Pulmonary artery endothelial cell (primary cell): ENCODE measurements at places on chromosomes 12 and 14. TPM values are rescaled to one million over a fixed set of nuclear protein-coding genes. Genes with fewer than 3 reads are reported as not detected.

DDX55 gene
- total RNA-seq, result 15.2 and 24.6 TPM in 2 replicates

OR6S1 gene
- not detected in 2 replicates for total RNA-seq

GPX2 gene
- total RNA-seq, result not detected in 2 replicates

KLHL33 gene
- total RNA-seq, result under 0.01 and 0.04 TPM in 2 replicates

TMEM121 gene
- total RNA-seq, result 8.4 and 15.6 TPM in 2 replicates

- no peak for DNase-seq
These were observed 25.8 kb downstream of the ACADS start for GRCh38 chr12:120751389-120751788.

GRCh38 chr12:52477651-52478050 lies 4.0 kb upstream of the KRT6C start:
- DNase-seq, result no peak

DNA sequence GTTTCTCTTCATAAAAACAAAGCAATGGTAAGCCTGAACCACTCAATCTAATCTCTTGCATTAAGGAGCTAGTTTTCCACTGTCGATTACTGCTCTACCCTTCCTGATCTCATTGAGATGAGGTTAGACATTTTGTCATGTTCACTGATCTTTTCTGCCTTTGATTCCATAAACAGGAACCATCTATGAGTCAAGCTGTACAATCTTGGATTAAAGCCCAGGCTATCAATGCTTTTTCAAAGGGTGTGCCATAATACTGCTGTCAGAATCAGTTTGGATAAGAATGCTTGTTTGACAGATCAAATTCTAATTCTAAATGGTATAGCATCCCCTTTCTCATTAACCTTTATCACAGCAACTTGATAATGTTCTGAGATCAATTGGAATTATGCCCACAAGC lies 16.1 kb downstream of the GRIP1 start:
- DNase-seq, result peak; percentile 26

- peak; percentile 30 for DNase-seq
These were observed 199.7 kb upstream of the ATXN7L3B start for GRCh38 chr12:74337951-74338350.

GRCh38 chr14:99616832-99617800 lies 13.1 kb upstream of the CCDC85C start:
- no peak for DNase-seq

DNA sequence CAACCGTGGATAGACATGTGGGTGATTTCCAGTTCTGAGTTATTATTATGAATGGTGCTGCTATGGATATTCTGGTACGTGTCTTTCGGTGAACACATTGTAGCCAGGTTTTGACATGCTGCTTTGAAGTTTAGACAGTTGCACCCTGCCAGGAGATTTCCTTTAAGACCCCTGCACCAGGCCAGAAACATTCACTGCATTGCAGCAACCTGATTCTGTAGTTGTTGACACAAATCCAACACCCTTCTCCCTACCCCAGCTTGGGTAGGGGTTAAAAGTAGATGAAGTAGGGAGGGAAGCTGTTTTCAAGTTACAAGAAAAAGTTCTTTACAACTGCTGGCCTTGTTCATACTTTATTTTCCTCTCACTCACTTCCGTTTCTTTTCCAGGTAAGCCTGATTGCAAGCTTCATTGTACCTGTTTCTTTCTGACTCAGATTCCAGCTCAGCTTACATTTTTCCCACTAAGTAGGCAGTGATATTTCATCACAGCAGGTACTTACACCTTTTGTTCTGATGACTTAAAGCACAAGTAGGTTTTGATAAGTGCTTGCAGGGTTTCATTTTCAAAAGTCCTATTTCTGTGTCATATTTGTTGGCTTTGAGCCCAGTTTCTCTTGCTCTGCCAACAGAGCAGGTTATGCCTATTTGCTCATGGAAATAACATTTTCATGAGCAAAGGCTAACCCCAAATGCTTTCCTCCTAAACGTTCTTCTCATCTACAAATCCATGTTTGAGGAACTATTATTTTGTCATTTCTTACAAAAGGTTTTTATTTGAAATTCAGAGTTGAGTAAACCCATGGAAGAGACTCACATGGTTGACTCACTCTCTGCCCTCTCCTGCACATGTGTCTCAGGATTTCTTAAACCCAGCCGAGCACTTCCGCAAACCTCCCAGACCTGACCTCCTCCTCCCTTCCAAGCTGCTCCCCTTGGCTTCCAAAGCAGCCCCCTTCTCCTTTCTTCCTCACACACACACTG lies 12.1 kb upstream of the LTA4H start:
- DNase-seq, result no peak

DNA sequence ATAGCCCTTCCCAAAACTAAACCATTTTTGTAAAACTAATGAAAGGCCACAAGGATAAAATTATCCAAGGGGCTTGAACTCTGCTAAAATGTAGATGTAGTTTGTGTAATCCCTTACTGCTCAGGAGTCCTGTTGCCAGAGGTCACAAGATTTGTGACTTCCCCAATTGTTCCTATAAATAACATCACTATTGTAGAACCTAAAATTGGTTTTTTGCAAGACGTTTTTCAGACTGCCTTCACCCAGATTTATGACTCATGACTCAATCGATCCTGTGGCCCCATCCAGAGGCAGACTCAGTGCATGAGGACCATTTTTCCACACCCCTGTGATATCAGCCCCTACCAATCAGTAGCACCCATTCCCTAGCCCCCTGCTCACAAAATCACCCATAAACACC lies 61.5 kb upstream of the RASSF8 start:
- no peak for DNase-seq
